ENCODE measurements at places on chromosomes 3 and 15.

DNA sequence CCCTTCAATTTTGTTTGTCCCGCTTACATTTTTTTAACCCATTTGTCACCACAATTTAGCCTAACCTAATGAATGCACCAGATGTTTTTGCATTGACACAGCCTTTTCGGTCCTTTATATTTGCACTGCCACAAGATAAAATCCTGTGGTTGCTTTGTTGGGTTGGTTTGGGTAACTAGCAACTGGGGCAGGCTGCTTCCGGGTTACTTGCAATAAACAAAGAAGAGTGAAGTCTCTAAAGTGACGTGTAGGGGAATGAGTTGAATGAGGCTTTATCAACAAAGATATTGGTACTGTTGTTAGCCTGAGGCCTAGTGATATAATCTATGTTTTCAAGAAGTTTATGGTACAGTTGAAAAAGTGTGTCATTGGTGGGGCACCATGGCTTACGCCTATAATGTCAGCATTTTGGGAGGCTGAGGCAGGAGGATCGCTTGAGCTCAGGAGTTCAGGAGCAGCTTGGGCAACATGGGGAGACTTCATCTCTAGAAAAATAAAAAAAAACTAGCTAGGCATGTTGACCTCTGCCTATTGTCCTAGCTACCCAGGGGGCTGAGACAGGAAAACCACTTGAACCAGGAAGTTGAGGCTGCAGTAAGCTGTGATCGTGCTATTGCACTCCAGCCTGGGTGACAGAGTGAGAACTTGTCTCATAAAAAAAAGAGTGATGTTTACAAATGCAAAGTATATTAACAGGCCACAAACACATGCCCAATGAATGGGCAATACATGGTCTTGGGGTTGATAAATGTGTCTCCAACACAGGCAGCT, 121.8 kb downstream of the OXSM start:
- no peak for DNase-seq

DNA sequence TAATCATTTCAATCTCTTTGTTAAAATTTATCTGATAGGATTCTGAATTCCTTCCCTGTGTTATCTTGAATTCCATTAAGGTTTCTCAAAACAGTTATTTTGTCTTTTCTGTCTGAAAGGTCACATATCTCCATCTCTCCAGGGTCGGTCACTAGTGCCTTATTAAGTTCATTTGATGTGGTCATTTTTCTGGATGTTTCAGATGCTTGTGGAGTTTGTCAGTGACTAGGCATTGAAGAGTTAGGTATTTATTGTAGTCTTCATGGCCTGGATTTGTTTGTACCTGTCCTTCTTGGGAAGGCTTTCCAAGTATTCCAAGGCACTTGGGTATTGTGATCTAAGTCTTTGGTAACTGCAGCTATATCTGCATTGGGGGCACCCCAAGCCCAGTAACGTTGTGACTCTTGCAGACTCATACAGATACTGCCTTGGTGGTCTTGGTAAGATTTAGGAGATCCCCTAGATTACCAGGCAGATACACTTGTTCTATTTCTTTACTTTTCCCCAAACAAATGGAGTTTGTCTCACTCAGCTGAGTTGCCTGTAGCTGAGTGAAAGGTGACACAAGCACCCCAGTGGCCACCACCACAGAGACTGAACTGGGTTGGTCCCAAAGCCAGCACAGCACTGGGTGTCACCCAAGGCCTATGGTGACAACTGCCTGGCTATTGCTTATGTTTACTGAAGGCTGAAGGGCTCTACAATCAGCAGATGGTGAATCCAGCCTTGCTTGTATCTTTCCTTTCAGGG, 18.9 kb upstream of the SLC27A2 start:
- no peak for DNase-seq

DNA sequence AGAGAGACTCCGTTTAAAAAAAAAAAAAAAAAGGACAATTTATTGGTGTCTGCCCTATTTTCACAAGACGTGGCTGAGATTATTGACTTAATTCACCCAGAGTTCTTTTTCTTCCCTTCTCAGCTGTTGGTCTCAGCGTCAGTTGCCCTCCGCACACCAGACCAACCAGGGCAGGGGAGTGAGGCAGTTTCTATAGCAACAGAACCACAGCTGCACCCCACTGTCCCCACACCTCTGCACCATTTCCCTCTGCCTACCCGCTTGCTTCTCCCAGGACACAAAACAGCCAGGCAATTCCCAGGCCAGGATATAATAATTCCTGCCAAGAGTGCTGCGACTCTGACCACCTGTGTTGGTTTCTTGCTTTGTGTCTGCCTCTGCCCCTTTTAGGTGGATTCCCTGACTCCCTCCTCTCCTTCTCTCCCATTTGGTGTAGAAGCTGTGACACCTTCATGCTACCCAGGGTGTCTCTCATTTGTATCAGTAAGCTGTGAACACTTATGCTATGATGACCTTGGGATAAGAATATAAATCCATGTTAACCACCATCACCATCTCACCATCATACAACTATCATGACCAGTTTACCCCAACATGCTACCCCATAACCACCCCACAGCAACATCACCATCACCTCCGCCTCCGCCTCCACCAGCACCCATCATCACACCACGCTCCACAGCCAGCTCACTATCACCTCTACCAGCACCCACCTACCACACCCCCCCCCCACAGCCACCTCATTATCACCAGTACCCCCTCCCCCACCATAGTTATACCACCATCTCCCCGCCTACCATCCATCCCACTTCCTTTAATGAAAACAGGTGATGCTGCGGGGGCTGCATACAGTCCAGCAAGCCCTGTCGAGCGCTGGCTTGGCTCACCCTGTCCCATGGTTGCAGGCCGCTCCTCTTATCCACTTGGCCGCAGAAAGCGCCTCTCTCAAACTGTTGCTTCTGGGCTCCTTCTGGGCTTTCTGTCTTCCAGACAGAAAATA, 589 bp downstream of the EPB42 start:
- no peak for DNase-seq

- no peak for DNase-seq
Observed at GRCh38 chr15:22262613-22263020, 182.3 kb downstream of the OR4M2 start.

DNA sequence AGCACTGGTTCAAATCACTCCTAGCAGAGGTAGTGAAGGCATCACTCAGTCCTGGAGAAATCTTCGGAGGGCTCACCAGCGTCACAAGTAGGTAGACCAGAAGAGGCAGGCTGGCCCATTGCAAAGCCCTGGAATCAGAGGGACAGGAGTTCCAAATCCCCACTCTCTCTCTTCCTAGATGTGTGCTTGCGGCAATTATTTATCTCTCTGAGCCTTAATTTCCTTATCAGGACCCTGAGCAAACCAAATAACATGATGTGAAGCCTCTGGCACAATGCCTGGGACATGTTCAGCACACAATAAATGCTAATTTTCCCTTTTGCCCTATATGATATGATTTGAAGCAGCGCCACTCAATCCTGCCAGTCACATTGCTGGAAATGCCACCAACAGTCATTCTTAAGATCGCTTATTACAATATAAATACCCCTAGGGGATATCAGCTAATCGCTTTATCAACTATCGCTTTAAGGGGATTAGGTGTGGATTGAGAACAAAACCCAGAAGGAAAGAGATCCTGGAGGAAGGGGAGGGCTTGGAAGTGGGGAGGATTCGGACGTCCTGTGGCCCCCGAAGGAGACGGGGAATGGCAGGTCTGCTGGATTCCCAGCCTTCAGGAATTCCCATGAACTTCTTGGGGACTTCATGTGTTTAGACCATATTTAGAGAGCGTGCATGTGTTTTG, 59.5 kb upstream of the TSEN2 start:
- no peak for DNase-seq

DNA sequence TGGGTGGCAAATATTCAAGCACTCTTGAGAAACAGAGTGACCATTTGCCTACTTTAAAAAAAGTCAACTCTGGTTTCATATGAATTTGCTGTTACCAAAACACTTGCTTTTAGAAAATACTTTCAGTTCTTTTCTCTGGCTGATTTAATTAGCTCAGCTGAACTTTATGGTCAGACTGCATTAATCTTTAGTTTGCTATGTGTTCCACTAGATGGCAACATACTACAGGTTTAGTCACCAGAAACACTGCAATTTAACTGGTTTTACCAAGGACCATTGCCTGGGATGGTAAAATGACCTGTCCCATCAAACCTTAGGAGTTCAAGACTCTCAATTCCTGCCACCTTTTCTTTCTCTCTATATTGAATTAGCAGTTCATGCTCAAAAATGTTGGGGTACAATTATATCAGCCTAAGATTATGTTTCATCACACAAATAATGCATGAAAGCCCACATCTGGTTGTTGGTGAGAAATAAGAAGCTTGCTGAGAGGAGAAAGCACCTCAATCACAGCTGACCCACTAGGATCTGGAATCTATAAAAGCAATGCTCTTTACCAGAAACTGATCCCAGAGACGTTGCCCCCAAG, 14.2 kb downstream of the EIF4E3 start:
- peak; percentile 68 for DNase-seq

- peak; percentile 59 for DNase-seq
Observed at GRCh38 chr15:98658831-98659699, 10.7 kb downstream of the IGF1R start.

GRCh38 chr15:40388941-40389823, 6.7 kb downstream of the KNSTRN start:
- no peak for DNase-seq

GRCh38 chr3:14208977-14209394, 30.4 kb downstream of the LSM3 start:
- no peak for DNase-seq

- no peak for DNase-seq
Observed at GRCh38 chr15:25713736-25714537, 149.2 kb downstream of the ATP10A start.

DNA sequence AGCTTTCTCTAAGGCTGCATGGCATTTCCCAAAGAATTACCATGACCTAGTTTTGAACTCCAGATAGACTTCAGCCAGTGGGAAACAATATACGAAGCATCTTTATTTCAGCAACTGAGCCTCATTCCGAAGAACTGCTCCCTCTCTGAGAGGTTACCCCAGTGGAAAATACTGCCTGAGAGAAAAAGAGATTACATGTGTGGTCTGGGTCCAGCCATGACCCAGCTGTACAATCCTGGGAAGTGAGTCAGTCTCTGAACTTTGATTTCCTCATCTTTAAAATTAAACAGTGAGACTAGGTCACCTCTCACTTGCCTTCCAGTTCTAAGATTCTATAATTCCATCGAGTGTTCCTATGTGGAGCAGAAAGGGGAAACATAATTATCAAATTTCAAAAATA, 42.4 kb downstream of the TNIK start:
- DNase-seq, result peak; percentile 79

- no peak for DNase-seq
Observed at GRCh38 chr3:122100591-122101463, 45.7 kb downstream of the CD86 start.

DNA sequence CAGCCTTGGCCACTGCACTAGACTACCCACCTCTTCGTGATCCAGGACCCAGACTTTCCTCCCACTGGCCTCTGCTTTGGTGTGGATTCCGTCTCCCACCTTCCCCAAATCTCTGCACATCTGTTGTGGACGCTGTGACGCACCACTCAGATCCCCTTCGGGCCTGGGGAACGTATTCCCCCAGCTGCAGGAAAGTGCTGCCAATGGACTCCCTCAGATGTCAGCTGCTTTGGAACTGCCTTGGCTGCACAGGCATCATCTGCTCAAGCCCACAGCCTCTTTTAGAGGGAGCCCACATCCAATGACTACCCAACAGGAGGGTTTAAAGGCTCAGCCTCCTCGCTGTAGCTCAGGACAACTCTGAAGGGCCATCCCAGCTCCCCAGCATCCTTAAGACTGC, 134.2 kb upstream of the RAD18 start:
- no peak for DNase-seq

DNA sequence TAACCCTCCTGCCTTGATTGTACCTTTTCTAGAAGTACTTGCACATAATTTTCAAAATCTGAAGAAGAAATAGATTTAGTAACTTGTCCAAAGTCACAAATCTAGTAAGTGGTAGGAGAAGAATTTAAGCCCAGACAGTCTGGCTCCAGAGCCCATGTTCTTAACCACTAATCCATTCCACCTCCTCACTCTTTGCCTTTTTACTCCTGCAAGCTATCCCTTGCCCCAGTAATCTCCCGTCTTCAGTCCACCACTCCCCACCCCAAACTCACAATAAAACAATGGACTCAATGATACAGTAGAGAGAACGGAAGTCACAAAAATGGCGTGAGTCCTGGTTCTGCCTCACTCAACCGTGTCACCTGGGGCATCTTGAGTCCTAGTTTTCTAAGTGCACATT, 48.7 kb downstream of the SETMAR start:
- DNase-seq, result no peak

DNA sequence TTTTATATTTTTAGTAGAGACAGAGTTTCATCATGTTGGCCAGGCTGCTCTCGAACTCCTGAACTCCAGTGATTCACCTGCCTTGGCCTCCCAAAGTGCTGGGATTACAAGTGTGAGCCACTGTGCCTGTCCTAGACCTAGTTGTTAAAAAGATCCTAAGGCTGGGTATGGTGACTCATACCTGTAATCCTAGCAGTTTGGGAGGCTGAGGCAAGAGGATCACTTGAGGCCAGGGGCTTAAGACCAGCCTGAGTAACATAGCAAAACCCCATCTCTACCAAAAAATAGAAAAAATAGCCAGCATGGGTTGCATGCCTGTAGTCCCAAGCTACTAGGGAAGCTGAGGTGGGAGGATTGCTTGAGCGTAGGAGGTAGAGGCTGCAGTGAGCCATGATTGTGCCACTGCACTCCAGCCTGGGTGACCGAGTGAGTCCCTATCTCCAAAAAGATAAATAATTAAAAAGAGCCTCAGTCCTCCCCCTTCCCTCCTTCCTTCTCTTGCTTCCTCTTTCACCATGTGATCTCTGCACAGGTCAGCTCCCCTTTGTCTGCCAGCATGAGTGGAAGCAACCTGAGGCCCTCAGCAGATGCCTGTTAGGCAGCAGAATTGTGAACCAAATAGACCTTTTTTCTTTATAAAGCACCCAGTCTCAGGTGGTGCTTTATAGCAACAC, 9.8 kb upstream of the FNDC3B start:
- DNase-seq, result no peak

GRCh38 chr3:122377975-122378374, 5.1 kb downstream of the MIX23 start:
- no peak for DNase-seq

DNA sequence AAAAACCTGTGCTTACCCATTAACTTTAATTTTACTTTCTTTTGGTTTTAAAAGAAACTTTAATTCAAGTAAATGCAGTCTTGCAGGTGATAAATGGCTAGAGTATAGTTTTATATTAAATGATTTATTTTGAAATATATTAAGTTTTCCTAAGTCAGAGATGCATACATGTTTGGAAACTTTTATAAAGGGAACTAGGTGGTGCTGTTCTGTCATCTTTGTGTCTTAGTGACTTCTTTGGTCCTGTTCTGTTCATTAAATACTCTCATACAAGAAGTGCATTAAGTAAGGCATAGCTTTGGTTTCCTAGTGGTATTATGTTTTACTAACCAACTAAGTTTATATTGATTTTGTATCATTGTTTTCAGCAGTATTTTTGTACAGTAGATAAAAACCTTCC, 15.6 kb downstream of the CADM2 start:
- DNase-seq, result no peak

GRCh38 chr3:150407051-150407807, 869 bp upstream of the TSC22D2 start:
- peak; percentile 57 for DNase-seq

DNA sequence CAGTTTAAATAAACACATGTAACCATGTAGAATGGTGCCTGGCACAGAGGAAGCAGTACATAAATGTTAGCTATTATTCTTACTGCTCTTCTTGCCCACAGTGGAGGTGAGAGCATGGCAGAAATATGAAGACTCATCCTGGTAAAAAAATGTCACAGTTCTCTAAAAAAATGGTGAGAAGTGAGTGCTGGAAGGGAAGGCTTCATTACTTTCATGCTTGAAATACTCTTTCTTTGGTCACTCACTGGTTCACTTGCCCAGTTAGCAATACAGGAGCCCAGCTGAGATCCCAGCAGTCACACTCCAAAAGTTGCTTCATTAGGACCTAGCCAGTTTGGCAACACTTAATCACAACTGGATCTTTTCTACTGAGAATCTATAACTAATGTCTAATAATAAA, 1017.2 kb downstream of the TUSC7 start:
- DNase-seq, result no peak

Data from AG08396 (cell line).